SK-N-MC (cell line): ENCODE measurements at places on chromosomes 13 and 19.

- DNase-seq: no peak
Observed at GRCh38 chr19:52786078-52786463, 520 bp downstream of the ZNF600 start.

DNA sequence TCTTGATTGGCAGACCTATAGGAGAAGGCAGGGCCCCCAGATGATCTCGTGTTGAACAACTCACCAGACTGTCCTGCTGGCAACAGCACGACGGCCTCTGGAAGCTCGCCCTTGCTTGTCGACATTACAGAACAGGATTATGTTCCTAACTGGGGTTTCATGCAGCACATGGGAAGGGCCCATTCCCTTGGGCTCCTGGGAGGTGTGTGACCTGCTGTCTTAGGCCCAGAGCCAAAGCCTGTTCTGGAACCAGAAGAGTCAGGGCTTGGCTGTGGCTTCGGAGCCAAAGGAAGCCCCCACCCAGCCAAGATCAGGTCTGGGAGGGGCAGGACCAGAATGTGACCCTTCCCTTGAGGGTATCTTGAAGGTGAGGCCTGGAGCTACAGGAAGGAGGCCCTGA, 36.9 kb downstream of the RGCC start:
- DNase-seq: no peak

DNA sequence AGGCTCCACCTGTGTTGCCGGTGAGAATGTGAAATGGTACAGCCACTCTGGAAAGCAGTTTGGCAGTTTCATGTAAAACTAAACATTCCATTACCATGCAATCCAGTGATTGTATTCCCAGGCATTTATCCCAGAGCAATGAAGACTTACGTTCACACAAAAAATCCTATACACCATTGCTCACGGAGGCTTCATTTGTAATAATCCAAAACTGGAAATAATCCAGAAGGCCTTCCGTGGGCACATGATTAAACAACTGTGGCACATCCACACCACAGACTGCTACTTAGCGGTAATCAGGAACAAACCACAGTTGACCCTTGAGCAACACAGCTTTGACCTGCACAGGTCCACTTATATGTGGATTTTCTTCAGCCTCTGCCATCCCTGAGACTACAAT, 339.7 kb downstream of the MTUS2 start:
- no peak for DNase-seq

DNA sequence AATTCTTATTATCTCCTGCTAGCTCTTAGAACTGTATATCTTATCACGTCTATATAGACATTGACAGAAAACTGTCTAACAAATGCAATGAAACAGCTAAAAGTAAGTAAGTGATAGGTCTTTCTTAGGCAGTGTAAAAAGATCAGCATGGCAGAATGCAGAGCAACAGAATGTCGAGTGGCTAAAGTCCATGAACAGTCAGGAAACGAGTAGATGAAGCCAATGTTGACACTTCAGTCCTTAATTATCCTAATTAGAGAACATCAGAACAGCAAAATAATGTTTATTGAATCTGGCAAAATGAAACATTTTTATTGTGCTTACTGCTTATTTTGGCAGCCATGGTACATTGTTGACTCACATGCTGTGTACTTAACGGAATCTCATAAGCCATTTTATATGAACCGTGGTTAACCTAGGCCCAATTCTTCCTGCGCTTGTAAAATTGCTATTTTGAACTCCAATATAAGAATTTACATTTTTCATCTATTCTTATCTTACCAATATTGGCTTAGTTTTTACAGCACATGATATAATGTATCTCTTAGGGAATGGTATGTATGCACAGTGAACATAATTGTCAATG, 748.1 kb downstream of the DACH1 start:
- no peak for DNase-seq

DNA sequence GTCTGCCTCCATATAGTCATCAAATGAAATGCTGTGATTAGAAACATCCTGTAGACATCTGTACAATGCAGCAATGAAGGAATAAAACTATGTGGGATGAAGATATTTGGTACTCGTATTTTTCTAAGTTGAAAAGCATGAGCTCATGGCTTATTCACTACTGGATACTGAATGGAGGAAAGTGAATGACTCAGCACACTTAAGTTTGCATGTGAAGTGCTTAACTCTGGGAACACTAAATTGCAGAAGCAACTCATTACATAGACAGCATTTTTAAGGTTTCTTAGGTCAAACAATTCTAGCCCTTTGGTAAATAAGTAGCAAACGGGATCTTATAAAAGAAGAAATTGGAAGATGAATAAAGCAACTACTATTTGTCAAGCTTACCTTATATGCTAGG, 429.0 kb upstream of the MIR17HG start:
- peak; percentile 61 for DNase-seq

DNA sequence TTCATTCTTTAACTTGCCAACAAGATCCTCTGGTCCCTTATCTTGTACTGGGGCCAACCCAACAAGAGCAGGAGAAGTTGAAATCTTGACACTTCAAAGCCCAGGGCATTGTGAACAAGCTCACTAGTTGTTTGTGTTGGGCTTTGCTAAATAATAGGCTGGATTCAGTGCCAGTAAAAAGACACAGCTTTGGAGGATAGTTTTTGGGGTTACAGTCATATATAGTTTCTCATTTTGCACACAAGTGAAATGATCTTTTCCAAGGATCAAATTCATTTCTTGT, 30.3 kb upstream of the LRCH1 start:
- no peak for DNase-seq

DNA sequence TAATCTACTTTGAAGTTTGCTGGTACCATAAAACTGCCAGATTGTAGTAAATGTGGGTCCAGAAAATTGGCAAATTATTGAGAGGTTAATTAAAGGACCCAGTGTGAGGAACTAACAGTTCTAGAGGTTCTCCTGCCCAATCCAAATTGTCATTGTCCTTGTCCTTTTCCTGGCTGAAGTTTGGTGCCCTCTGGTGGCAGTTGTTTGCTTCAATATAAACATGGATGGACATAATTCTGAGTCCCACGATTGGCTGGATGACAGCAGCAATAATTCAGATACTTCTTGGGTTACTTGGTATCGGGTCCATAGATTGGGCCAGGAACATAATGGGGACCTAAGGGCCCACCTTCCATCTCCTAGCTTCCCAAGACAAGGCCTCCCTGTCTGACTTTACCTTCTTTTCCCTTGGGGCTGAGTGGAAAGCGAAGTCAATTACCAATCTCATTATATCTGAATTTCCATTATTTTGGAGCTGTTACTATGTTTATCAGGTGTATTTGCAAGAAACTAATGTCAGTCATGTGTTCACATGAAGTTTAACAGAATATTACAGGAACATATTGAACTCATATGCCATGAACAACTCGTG, 33.8 kb upstream of the GARRE1 start:
- no peak for DNase-seq

GRCh38 chr13:82963226-82964099, 918.8 kb downstream of the SLITRK1 start:
- no peak for DNase-seq

GRCh38 chr19:29505097-29505824, 20.5 kb upstream of the VSTM2B start:
- no peak for DNase-seq

- DNase-seq: no peak
Observed at GRCh38 chr13:41774605-41775218, 186.2 kb downstream of the VWA8 start.
